Epithelial cell of proximal tubule (primary cell): ENCODE measurements at places on chromosomes 5 and 9. TPM values are rescaled to one million over a fixed set of nuclear protein-coding genes. Genes with fewer than 3 reads are reported as not detected.

- DNase-seq: no peak
Measured at GRCh38 chr5:31537851-31538250, 5.8 kb downstream of the C5orf22 start.

- DNase-seq: peak; percentile 57
Measured at GRCh38 chr5:123181394-123181801, 92.4 kb downstream of the PRDM6 start.

DNA sequence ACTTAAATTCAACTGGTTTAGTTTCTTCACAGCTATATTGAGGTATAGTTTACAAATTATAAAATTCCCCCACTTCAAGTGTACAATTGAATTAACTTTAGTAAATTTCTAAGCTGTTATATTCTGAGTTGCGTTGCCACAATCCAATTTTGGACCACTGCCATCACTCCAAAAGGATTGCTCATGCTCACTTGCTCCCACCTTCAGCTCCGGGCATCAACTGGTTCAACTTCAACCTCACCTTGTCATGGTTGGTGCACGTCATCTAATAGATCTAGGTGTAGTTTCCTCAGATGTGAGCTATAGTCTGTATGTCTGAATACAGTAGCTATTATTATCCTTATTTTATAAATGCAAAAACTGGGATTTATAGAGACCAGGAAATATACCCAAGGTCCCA, 942.5 kb upstream of the WWC1 start:
- no peak for DNase-seq

CARD9 gene
- total RNA-seq: 1.2 and 1.4 TPM in 2 replicates
